ENCODE measurements at places on chromosomes 11 and 22.

DNA sequence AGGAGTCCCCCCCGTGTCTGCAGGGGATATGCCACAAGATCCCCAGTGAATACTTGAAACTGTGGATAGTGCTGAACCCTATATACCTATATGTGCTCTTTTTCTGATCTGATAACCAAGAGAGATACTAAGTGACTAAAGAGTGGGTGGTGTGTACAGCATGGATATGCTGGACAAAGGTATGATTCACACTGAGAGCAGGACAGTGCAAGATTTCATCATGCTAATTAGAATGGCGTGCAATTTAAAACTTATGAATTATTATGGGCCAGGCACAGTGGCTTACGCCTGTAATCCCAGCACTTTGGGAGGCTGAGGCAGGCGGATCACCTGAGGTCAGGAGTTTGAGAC is 90.2 kb upstream of the ALKBH3 start:
- peak; percentile 2 for DNase-seq

- DNase-seq, result no peak
These were observed 25.6 kb downstream of the NARS2 start for GRCh38 chr11:78548911-78549590.

DNA sequence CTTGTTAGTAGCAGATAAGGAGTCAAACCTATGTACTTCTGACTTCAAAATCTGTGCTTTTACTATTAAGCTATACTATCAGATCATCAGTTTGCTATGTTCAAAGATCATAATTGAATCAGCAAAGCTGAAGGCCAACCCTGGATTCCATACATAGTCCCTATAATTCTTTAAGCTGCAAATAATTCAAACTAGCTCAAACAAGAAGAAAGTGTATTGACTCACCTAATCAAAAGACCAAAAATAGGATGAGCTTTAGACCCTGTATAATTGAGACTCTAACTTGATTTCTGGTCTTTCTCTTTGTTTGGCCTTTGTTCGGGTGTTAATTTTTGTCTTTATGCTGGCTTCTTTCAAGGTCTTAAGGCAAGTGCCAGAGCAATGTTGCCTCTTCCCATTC is 213.7 kb downstream of the CWF19L2 start:
- no peak for DNase-seq

DNA sequence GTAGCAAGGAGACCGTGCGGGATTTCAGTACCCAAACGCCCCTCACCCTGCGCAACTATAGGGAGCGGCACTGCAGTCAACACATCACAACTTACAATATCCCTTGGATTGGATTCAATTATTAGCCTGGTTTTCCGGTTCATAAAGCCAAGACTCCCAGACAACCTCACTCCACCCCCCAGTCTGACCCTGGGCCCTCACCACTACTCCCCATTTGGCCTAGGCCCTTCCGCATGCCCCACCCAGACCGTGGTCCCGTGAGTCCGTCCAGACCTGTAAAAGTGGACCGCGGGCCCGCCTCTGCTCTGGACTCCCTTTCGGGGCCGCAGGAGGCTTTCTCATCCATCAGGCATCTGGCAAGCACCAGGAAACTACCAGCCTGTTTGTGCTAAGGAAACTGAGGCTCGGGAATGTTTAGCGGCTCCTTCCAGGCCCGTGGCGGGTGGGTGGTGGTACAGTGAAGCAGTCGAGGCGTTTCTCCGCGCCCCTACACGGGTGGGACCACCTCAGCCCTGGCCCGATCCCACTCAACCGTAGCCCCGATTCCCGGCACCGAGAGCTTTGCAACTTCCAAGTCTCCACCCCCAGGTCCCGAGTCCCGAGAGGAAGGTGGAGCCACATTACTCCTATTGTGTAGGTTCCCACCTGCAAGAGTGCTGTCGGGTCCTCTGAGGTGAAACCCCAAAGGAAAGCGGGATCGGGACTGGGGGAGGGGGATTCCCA is 679 bp upstream of the DPP3 start:
- peak; percentile 4 for DNase-seq

DNA sequence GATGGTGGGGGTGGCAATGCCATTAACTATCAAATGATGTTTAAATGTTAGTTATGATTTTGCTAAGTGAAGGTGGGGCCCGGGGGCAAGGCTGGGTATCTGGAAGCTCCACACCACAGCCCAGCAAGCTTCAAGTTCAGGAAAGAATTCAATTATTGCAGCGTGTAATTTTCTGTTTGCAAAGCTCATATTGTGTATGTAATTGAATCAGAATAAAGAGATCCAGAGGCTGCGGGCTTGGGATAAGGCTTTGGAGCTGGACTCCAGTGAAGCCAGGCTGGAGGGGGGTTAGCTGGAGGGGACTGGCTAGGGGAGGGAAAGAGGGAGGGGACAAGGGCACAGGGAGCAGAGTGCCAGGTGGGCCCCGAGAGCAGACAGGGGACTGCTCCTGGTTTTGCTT is 557.1 kb upstream of the CADM1 start:
- DNase-seq, result no peak

DNA sequence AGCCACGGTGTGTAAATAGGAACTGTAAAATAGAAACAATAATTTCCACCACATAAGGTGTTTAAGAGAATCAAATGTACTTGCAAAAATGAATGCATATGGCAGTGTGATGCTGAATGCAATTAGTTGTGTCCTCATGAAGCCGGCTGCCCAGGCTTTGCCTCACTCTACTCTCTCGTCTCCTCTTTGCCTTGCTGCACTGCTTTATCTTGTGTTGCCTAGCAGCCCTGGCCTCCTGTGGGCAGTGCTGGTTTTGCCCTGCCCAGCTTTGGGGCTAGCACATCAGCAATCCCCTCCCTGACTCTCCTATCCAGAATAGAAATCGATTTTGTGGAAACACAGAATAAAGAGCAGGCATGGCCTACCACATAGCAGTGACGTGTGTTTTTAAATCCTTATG is 30.0 kb downstream of the LRRC32 start:
- DNase-seq, result no peak

DNA sequence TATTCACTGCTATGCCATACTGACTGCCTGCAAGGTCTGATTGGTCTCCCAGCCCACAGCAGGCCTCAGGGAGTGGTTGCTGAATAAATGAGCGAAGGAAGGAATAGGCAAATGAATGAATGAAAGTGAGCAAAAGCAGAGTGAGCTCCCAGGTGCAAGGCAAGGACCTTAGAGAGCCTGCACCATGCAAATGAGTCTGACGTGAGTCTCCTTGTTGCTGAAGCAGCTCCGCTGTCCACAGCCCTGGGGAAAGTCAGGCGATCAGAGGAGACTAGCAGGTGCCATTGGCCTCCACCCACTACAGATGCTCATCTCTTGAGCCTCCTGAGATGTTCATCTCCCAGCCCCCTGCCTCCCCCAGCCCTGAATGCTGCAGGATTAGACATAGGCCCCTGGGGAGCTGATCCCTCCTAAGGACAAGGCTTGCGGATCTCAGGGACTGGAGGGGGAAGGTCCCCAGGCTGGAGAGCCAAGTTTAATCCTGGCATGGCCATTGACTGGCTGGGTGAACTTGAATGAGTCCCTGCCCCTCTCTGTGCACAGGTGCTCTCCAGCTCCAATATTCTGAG is 22.1 kb downstream of the GDPD5 start:
- DNase-seq, result no peak

DNA sequence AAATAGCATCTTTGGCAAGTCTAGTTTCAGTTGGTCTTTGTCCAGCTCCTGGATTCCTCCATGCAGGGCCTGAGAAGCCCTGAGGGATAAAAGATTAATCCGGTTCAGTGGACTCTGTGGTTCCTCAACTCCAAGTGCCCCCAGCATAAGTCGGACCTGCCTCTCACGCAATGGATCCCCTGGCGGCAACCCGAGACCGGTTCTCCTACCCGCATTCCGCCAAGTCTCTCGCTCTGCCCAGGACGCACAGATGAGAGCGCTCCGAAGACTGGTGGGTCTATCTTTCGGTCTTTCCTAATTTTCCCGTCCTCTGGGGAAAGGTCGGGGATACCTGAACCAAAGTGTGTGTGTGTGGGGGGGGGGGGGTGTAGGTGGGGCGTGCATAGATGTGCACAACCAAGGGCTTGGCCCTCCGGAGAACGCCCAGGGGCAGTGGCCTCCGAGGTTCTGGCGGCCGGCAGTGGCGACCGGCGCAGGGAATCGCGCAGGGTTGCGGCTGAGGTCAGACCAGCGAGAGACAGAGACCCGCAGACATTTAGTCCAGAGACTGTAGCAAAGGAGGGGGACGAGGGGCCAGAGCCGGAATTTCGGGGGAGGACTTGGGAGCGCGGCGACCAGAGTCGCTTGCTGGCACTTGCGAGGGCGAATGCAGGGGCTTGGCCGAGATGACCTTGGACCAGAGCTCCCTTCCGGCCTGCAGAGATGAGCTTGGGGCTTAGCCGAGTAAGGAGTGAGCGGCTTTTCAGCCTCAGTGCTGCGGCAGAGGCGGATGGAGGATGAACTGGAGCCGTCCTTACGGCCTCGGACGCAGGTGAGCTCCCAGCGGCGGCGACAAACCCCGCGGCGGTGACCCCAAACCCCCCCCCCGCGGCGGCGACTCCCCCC is 712 bp upstream of the SLC2A11 start:
- peak; percentile 50 for DNase-seq

DNA sequence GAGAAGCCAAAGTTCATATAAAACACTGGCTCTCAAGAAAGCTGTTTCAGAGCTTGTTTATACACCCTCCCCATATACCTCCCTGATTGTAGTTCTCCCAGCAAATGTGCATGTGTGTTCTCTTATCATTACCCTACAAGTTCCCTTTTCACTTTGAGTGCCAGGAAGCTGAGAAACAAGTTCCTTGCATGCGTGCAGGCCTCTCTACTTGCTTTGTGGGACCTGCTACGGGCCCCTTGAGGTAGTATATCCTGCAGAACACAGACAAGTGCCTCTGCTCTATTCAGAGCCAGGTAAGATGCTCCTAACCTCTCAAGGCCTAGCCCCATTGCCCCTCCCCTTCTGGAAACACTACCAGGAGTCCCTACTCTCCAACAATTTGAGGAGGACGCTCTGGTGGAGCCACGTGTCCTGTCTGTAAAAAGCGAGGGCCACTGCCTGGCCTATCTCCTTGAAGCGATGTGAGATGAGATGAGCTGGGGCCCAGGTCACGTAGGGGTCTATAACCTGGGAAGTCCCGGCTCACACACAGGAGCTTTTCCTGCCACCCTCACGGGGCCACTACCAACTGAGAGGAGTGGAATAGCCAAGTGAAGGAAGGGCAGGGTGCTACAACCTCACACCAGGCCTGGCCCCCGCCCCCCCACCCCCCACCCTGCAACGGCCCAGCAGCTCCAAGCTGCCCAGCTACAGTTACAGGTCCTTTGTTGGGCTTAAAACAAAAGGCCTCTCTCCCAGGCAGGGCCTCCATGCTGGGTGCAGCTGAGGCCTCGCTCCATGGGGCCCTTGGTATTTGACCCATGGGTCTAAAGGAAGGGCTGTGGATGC is 2.6 kb upstream of the ATP5MGL start:
- no peak for DNase-seq

DNA sequence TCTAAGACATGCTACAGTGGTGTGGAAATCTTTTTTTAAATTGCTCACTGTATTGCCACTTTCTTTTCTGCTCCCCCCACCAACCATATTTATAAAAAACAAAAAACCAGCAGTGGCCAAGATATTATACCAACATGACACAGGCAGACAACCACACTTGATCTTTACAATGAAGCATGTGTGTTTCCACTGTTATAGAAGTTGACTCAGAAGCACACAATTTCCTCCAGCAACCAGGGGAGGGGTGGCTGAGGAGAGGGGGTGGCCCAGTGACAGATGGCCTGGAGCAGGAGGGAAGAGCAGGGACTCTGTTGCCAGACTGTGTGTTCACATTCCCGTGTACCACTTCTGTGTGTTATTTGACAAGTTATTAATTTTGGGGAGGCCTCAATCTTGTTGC is 14.8 kb downstream of the CD59 start:
- DNase-seq, result no peak

GRCh38 chr11:134906356-134906955 is 494.4 kb upstream of the B3GAT1 start:
- DNase-seq, result no peak

- DNase-seq, result no peak
These were observed 4.0 kb downstream of the USP28 start for GRCh38 chr11:113871336-113871735.

GRCh38 chr11:12897390-12897789 is 111.7 kb upstream of the RASSF10 start:
- no peak for DNase-seq

DNA sequence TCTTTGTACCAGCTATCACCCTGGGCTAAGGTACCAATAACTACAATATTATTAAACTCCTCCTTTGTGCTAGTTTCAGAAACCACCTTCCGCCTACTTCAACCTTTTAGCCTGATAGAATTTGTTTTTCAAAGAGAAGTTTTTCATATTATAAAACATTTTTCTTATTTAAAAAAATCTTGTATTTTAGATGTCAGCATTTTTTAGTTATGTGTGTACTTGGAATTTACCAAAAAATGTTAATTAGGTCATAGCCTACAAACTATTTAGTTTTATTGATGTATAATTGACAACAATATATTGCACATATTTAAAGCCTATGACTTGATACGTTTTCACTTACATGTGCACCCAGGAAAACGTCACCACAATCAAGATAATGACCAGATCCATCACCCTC is 1097.6 kb downstream of the JRKL start:
- no peak for DNase-seq

DNA sequence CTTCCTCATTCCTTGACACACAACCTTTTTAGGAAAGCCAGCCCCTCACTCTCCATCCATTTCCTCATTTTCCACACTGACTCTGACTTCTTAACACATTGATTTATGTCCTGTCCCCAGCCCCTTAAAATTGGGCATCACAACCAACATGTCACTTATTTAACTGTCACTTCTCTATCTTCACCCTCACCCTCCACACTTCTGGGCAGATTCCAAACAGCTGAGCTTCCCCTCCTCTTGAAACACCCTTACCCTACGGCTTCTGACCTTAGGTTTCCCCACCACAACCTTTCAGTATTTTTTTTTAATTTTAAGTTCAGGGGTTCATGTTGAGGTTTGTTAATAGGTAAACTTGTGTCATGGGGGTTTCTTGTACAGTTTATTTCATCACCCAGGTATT is 696.3 kb downstream of the DLG2 start:
- no peak for DNase-seq

- DNase-seq, result no peak
These were observed 4.3 kb upstream of the GP1BB start for GRCh38 chr22:19719050-19719482.

DNA sequence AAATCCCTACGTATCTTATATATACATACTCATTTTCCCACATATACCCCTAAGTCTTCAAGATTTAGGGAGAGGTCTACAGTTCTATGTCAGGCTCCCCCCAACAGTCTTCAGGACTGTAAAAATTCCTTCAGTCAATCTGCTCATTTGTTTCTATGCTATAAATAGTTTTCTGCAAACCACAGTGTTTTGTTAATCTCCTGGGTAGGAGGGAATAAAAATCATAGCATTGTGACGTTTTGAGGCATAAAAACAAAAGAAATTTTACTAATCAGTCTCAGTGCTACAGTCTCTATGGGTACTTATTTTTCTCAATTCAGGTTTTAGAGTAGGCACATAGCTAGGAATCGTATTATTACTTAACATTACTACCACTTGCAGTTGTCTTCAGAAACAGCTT is 552.8 kb upstream of the LRRC4C start:
- no peak for DNase-seq

Data from epithelial cell of proximal tubule (primary cell).